ENCODE measurements at places on chromosomes 4 and X. TPM values are rescaled to one million over a fixed set of nuclear protein-coding genes. Genes with fewer than 3 reads are reported as not detected.

- DNase-seq: peak; percentile 100
These were observed 22.2 kb downstream of the PDGFC start for GRCh38 chr4:156949373-156949814.

- DNase-seq: peak; percentile 15
These were observed 50.1 kb upstream of the ACSL4 start for GRCh38 chrX:109782994-109783700.

- peak; percentile 89 for DNase-seq
These were observed 35.4 kb upstream of the PGRMC2 start for GRCh38 chr4:128322986-128323385.

DNA sequence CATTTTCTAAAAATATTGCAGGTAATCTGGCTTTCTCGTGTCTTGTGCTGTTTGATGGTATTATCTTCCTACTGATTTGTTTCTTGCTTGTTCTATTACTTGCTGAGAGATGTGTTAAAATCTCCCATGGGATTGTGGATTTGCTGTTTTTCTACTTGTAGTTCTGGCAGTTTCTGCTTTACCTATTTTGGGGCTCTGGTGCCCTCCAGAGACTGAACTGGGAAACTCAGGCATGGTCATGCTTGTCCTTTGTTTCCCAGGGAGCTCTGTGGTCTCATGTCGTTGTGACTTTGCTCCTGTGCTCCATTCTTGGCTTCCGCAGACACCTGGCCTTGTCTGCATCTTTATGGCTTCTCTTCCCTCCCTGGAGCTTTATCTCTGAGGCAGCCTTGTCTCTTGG lies 39.5 kb downstream of the NSD2 start:
- DNase-seq: peak; percentile 57

DNA sequence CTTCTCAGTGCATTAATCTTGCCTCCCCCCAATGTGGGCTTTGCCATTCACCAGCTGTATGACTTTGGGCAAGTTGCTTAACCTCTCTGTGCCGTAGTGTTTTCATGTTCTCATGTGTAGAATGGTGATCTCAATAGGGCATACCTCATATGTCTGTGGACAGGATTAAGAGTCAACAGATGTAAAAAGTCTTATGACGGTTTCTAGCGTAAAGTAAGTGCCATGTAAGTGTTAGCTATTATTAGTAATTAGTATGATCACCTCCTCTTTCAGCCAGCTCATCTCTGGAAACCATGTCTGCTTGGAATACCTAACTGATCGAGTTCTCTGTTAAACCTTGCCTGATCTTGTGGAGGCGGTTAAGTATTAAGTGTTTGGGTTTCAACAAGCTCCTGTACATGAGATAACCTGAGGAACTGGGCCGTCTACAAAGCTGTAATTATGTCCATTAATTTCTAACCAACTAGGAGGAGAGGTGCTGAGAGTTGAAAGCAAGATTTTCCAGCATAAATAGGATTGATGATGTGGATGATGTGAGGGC lies 66.3 kb downstream of the TSC22D3 start:
- peak; percentile 47 for DNase-seq

DNA sequence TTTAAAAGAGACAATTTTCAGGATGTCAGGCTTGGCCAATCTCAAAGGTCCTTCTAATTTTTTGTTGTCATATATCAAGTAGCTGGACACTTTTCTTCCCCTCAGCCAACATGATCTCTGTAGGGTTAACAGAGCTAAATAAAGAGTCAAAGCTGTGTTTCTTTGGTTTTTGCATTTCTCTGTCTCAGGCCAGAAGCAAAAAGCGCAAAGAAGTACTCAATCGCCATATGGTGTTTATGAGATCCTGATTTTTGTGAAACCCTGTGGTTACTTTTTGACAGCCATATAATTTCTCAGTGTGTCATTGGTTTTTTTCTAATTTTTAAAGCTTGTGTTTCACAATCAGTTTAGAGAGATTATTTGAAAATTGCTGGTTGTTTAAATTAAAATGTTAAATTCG lies 111.9 kb downstream of the MAPK10 start:
- DNase-seq: no peak

DNA sequence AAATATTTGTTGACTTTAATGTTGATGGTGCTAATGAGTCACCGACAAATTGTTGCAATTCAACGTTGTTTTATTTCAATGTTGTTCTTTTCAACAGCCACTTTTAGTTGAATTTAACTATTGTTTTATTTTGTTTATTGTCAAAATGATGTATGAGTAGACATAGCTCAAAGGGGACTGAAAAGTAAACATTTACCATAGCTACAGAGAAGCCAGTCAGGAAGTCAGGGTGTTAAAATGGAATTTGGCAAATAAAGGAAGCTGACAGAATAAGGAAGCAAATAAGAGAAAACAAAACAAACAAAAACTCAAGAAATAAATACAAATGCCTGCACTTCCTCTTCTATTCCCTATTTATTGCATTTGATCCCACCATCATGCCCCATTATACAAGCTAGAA lies 648.4 kb upstream of the HTR2C start:
- no peak for DNase-seq

DNA sequence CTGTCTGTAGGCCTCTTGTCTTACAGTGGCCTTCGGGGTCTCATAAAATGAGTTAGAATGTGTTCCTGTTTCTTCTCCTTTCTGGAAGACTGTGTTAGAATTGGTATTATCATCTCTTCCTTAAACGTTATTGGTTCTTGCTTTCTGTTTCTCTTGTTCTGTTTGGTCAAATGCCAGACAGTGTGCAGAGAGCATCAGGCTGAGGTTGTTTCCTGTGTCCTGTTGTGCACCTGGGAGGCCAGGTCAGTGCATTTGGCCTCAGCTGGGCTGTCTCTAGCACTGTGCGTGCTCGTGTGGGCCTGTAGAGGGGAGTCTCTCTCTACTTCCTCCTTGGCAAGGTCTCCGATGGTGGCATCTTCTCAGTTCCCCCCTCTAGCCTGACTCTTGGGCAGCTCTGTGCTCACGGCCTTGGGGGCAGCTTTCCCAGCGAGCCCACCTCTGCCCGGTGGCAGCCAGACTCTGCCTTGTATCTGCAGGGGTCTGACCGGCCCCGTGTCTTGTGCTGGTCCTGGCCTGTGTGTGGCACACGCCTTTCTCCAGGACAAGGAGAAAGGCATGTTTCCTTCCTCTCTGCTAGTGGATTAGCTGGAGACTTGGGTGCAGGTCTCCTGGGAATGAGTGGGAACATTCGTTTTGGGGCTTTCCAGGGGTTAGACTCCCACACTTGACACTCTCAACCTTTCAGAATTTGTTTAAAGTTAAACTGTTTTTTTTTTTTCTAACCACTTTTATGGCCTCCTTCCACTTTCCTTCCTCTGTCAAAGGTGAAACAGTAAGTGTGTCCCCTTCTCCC lies 62.3 kb downstream of the FAM193A start:
- DNase-seq: no peak

GRCh38 chr4:20431543-20431951 lies 179.8 kb downstream of the SLIT2 start:
- no peak for DNase-seq

- DNase-seq: no peak
These were observed 86.9 kb downstream of the CC2D2A start for GRCh38 chr4:15556511-15557092.

GRCh38 chrX:13198056-13198761 lies 121.6 kb downstream of the ATXN3L start:
- no peak for DNase-seq

GRCh38 chrX:29107231-29107630 lies 520.0 kb downstream of the IL1RAPL1 start:
- no peak for DNase-seq

- DNase-seq: no peak
These were observed 3.5 kb downstream of the EMD start for GRCh38 chrX:154382483-154383069.

GRCh38 chr4:8403173-8403753 lies 37.3 kb downstream of the ACOX3 start:
- DNase-seq: peak; percentile 40

GRCh38 chr4:148634476-148634875 lies 192.3 kb upstream of the NR3C2 start:
- peak; percentile 17 for DNase-seq

DNA sequence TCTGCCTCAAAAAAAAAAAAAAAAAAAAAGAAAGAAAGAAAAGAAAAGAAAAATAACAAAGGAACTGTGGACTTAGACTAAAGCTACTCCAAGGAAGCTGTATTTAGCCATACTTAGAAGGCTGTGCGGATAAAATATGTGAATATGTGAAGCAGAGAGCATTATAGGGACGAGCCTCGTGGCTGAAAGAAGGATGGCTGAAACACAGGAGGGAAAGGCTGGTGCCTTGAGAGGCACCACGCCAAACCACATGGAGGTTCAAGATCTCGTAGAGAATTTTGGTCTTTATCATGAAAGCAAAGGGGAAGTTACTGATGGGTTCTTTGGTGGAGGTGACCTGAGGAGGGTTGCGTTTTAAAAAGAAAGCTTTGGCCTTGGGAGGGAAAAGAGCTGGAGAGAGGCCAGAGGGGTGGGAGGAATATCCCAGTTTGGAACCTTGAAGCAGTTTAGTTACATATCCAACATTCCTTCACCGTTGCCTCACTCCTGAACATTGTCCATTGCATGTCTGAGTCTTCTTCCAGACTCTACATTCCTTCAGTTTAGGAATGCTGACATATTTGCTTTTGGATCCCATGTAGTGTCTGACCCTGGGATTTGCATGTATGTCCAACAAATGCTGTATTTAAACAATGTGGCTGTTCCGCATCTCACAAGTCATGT lies 82.5 kb downstream of the CPE start:
- peak; percentile 54 for DNase-seq

DNA sequence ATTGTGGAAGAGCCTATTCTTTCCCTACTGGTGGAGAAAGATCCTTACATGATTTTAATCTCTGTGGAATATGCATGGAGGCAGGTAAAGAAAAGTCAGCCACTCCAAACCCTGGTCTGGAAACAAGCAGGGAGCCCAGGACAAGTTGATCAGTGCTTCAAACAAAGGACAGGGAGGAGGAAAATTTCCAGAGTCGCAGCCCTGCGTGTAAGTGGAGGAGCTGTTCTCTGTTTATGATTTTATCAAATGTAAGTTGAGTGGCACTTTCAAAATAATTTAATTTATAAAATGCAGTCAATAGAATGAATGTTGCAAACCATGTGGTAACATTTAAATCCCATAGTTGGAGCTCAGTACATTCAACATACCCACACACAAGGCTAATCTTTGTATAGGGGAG lies 57.0 kb downstream of the SLC34A2 start:
- no peak for DNase-seq

- DNase-seq: no peak
These were observed 19.7 kb downstream of the TBC1D14 start for GRCh38 chr4:6929339-6929811.

DNA sequence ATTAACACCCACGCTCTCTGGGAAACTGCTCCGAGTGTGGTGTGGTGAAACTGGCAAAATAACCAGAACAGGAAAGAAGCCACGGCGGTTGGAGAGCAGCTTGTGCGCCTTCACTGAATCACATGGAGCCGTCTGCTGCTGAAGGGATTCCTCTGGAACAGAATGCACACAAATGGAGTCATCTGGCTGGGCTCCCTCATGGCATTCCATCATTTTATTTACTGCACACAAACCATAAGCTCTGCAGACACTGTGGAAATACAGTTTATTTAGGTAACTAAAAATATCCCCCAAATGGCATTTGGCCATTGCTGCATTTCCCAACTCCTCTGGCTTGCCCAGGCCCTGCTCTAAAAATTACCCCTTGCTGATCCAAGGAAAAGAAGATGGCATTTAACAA lies 187.0 kb upstream of the S100G start:
- DNase-seq: no peak

DNA sequence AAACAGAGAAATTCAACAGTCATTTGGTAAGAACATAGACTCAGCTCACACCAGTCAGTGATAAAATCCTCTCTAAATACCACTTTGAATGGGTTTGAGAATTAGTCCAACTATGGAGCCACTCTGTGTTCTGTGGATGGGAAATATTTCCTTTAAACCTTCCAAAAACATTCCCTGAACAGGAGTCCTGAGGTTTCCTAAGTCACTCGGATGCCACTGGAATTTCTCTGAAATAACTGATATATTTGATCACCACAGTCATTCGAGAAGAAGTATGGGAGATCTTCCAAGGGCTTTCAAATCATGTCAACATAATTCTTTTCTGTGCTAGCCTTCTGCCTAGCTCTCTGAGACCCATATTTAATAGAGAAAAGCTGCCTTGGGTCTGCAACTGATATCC lies 958.6 kb downstream of the STIM2 start:
- no peak for DNase-seq

DNA sequence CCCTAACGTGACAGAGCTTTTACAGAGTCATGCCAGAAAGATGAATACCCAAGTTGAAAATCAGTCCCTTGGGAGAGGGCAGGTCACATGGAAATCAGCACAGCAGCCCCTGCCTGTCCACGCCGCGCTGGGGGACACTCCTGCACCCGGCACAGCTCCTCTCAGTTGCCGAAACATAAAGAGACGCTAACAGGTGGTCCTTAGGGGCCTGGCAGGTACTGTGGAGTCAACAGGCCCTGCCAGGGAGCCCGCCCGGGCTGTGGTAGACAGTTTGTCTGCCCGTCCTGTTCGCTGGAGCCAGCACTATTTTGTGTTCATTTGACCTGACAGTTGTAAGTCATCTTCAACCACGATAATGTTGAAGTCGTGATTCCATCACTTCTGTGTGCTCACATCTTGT lies 30.5 kb downstream of the NELFA start:
- DNase-seq: no peak

- DNase-seq: no peak
These were observed 42.5 kb upstream of the ANTXR2 start for GRCh38 chr4:80115368-80116181.

- DNase-seq: peak; percentile 27
These were observed 1037.4 kb upstream of the PABPC4L start for GRCh38 chr4:135238940-135239339.

DNA sequence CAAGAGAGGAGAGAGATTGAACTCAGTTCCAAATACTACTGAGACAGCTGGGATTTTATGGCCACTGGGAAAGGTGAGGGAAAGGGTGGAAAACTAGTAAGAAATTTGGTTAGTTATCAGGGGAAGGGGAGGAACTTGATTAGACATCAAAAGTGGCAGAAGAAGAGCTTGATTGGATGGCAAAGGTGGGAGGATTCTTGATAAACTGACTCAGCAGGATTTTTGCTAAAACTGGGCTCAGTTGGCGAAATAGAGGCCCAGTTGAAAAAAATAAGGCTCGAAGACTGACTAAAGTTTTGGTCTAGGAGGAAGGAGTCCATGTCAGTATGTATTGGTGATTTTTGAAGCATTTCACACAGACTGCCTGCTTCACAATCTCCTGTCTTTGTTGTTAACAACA lies 10.0 kb downstream of the BEX3 start:
- DNase-seq: no peak

GRCh38 chrX:19887911-19888879 lies 795 bp upstream of the SH3KBP1 start:
- DNase-seq: peak; percentile 67

The CT47A7 gene
- not detected for total RNA-seq

The KDR gene
- 0.30 TPM for total RNA-seq

The CISD2 gene
- total RNA-seq: 38.6 TPM

The AFP gene
- 1.2 TPM for total RNA-seq

The CXCL8 gene
- total RNA-seq: 1,468 TPM

The PPP4R3C gene
- not detected for total RNA-seq

The SLC6A14 gene
- 0.69 TPM for total RNA-seq

The GYPE gene
- total RNA-seq: not detected

The PORCN gene
- total RNA-seq: 9.2 TPM

The MSX1 gene
- 0.15 TPM for total RNA-seq

The HPGD gene
- 105 TPM for total RNA-seq

The PRDM5 gene
- 8.9 TPM for total RNA-seq

The PDE6B gene
- 21.7 TPM for total RNA-seq

The TRAM1L1 gene
- 5.2 TPM for total RNA-seq

The VBP1 gene
- 109 TPM for total RNA-seq

The DCAF8L2 gene
- total RNA-seq: not detected

The FAM47E gene
- 5.7 TPM for total RNA-seq

The DAPP1 gene
- total RNA-seq: 3.4 TPM

The PCDH10 gene
- total RNA-seq: 0.17 TPM

The CT55 gene
- not detected for total RNA-seq

The HDX gene
- 9.9 TPM for total RNA-seq

All from renal cortical epithelial cell (primary cell).